ENCODE measurements at places on chromosomes 12 and 14. TPM values are rescaled to one million over a fixed set of nuclear protein-coding genes. Genes with fewer than 3 reads are reported as not detected.

DNA sequence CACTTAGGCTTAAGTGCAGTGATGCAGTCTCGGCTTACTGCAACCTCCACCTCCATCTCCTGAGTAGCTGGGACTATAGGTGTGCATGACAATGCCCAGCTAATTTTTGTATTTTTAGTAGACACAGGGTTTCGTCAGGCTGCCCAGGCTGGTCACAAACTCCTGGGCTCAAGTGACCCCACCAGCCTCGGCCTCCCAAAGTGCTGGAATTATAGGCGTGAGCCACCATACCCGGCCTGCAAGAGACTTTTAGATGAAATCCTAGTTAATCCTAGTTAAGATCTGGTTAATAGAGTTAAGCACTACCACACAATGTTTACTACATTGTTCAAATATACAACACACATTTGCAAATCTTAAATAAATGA is 196.5 kb upstream of the AMIGO2 start:
- DNase-seq, result no peak

DNA sequence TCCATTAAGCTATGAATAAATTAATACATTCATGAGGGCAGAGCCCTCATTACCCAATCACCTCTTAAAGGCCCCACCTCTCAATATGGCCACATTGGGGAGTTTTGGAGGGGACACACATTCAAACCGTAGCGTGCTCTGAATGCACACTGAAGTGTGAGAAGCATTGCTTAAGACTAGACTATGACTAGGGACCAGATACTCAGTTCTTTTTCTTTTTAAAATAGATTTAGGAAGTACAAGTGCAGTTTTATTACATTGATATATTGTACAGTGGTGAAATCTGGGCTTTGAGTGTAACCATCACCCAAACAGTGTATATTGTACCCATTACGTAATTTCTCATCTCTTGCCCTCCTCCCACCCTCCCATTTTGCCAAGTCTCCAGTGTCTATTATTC is 21.0 kb upstream of the JDP2 start:
- DNase-seq, result no peak

DNA sequence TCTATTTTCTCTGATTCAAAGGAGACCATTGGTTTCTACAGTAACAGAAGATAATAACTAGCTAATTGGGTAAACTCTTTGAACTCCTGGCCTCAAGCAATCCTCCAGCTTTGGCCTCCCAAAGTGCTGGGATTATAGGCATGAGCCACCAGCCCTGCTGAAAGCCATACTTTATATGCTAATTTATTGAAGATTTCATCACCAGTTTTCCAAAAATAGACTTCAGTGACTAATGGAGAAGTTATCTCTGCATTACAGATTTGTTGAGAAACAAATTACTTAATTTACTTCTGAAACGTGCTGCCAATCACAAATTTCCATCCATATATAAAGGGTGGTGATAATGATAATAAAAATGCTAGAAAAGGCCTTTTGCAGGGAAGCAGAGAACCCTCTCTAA is 1758.1 kb upstream of the SEL1L start:
- DNase-seq, result no peak

GRCh38 chr14:103057028-103057371 is 349 bp downstream of the CDC42BPB start:
- DNase-seq, result no peak

DNA sequence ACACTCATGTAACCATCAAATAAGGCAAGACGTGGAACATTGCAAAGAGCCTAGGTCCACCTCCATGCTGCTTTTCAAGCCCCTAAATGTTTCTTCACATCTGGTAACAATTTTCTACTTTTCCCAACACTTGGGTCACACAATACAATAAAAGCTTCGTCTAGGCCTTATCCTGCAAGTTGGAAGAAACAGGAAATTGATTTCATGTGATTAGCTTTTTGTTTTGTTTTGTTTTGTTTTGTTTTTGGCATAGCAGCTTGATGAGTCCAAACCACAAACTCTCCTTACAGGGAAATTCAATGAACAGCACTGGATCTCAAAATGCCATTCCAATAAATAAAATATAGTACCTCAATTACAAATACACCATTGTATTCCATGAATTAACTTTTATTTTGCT is 19.3 kb downstream of the TAS2R50 start:
- no peak for DNase-seq

GRCh38 chr12:46933947-46934346 is 108.2 kb upstream of the SLC38A4 start:
- no peak for DNase-seq

PAPLN gene
- 1.0 TPM for total RNA-seq

MYH6 gene
- not detected for total RNA-seq

B4GALNT1 gene
- total RNA-seq, result 1.4 TPM

All from activated naive CD4-positive, alpha-beta T cell treated with anti-CD3 and anti-CD28 coated beads for 36 hours (primary cell).